ENCODE measurements at places on chromosomes 5 and 9.

- DNase-seq, result peak; percentile 2
Measured at GRCh38 chr9:71249729-71250317, 128.4 kb upstream of the TRPM3 start.

- no peak for DNase-seq
Measured at GRCh38 chr5:52043543-52043942, 660.3 kb downstream of the ISL1 start.

DNA sequence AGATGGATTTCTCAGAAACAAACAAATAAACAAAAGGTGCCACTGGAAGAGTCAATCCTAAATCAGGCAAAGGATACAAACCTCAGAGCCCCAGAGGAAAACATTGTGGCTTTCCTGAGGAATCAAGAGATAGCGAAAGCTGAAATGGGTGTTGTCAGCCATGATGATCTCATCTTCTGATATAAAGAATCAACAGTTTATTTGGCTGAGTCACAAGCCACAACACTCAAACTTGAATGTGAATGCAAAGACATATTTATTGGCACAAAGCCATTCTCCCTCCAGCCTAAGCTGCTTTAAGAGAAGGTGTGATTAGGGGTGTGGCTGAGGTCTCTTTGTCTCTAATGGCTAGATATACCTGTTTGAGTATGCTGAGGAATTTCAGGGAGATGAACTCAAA is 73.3 kb upstream of the NREP start:
- DNase-seq, result no peak

GRCh38 chr5:129996896-129997295 is 92.6 kb downstream of the CHSY3 start:
- DNase-seq, result no peak

DNA sequence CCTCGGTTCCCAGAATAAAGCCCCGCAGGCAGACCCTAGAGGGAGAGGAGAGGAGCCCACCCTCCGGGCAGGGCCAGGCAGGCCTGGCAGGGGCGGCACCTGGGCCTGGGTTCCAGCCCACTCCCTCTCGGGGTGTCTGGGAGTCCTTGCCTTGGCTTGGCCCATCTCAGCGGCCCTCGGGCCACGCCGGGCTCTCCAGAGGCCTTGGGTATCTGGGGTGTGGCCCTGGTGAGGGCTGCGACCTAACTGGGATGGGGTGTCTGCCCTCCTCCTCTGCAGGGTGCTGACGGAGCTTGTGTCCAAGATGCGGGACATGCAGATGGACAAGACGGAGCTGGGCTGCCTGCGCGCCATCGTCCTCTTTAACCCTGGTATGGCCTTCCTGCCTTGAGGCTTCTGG is 105.4 kb downstream of the RXRA start:
- no peak for DNase-seq

- no peak for DNase-seq
Measured at GRCh38 chr5:160480652-160481051, 59.0 kb downstream of the PTTG1 start.

DNA sequence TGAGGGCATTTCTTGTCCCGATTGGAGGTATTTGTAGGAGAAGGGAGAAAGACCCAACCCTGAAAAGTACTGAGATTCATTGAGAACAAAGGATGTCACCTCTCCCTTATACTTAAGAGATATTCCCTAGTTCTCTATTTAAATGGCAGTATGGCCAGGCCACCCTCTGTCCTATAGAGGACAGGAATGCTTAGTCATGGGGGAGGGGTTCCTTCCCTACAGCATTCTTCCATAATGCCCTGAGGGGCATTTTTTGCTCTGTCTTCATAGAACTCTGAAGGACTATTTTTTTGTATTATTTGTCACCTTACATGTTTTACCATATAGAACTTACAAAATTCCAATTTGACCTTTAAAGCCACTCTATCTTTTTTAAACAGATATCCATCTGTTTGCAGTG is 176.3 kb downstream of the TMEM161B start:
- DNase-seq, result no peak

GRCh38 chr5:170386743-170387395 is 2.3 kb downstream of the KCNMB1 start:
- DNase-seq, result no peak

DNA sequence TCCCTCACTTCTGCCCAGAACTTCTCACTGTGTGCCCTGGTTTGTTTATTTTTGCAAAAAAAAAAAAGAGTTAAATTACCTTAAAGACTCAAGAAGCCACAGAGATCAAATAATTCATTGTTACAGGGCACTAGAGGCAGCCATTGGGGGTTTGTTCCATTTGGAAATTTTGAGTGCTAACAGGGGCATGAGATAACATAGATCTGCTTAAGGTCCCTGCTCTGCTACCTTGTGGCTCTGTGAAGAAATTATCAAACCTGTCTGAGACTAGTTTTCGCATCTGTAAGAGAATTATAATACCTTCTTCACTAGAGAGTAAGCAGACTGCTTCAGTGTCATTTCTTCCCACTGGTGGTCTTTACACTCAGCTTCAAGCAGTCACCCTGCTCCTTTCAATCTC is 394 bp downstream of the TLR4 start:
- no peak for DNase-seq

- DNase-seq, result no peak
Measured at GRCh38 chr9:14326264-14326826, 12.4 kb upstream of the NFIB start.

- no peak for DNase-seq
Measured at GRCh38 chr9:97910357-97910756, 11.9 kb downstream of the TRMO start.

DNA sequence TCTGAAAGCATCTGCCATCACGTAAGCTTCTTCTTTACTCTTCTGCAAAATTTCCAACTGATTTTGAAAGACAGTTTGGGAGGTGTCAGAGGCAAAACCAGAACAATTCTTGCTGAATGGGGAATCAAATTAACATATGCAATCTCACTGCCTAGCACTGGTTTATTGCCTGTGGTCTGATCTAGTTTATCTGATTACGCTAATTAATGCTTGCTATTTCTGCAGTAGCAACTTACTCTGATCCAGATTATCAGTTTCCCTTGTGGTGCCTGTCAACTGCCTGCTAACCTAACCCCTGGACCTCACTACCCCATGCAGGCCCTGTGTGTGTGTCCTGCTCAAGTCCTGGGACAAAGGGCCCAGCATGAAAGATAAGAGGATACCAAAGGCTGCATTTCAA is 40.3 kb downstream of the CCDC125 start:
- no peak for DNase-seq

DNA sequence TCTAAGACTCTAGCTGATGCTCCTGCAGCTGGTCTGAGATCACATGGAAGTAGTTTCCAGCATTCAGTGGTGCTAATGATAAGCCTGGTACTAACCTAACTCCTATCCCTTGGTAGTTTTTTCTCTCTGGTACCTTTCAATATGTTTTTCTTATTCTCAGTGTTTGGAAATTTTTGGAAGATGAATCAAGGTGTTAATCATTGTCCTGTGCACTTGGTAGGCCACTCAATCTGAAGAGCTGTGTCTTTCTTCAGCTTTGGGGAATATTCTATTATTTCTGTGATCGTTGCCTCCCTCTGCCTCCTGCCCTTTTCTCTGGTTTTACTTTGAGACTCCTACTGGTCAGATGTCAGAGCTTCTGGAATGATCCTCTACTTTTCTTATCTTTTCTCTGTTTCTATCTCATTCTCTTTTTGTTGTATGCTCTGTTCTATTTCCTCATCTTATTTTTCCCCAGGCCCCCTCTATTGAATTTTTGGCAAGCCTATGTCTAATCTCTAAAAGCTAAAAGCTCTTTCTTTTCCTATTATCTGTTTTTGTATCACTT is 136.8 kb downstream of the APBA1 start:
- DNase-seq, result no peak

GRCh38 chr9:14471041-14471440 is 157.1 kb upstream of the NFIB start:
- no peak for DNase-seq

- no peak for DNase-seq
Measured at GRCh38 chr9:135048046-135048757, 39.3 kb upstream of the OLFM1 start.

- no peak for DNase-seq
Measured at GRCh38 chr9:124652615-124653393, 118.3 kb downstream of the NR6A1 start.

- DNase-seq, result no peak
Measured at GRCh38 chr5:86143837-86144236, 473.9 kb upstream of the COX7C start.

DNA sequence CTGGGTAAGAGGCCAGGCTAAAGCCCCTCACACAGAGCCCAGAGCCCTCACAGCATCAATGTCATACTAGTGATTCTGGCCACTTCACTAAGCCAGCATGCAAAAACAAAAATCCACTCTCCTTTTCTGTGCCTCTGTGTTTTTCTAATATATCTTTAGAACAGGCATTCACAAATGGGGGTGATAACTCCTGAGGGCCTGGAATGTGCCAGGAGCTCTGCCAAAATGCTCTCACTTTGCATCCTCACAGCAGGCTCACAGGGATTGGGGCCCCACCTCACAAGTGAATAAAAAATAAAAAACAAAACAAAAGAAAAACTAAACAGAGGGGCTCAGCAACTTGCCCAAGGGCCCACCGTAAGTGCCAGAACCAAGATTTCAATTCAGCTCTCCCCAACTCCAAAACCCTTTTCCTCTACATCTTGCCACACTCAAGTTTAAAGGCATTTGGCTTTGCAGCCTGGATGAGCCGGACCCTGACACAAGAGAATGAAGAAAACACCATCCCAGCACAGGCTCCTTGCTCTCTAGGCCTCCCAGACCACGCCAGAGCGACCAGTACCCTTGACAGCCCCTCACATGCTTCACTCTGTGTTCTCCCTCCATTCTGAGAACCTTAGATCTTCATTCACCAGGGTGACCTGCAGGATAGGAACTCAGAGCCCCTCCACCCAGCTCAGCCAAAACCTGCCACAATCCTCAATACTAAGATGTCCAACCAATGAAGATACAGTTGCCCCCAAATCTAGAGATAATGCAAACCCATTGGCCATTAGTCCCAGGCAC is 51.3 kb downstream of the SAXO1 start:
- DNase-seq, result no peak

- no peak for DNase-seq
Measured at GRCh38 chr9:37656936-37657335, 6.2 kb downstream of the FRMPD1 start.

GRCh38 chr9:112886351-112886750 is 4.3 kb downstream of the SLC46A2 start:
- DNase-seq, result no peak

DNA sequence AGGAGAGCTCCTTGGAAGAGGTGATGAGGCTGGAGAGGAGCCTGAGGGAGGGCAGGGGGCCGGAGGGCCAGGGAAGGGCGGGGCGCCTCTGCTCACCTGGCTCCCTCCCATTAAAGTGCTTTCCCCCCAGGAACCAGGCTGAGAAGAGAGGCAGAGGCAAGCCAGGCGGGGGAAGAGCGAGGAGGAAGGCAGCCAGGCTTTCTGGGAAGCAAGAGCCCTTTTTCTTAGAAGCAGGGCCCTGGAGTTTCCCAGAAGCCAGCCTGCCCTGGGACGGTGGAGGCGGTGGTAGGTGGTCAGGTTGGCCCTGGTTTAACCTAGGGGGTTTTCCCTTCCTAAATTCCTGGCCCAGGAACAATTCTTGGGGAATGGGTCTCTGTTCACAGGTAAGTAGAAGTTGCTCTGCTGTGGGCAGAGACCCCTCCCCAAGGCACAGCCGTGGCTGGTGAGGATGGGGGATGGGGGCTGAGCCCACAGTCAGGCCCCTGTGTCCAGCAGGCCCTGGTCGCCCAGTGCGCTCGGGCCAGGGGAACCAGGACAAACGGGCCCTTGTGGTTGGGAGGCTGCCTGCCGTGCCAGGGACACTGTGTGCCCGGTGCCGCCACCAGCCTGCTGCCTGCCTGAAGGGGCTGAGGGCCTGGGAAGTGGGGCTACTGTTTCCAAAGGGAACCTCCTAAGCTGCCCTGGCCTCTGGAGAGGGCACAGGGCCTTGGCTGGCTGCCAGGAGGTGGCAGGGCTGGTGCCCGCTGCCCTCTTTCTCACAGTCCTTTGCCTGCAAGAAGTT is 16.6 kb upstream of the RALGDS start:
- DNase-seq, result peak; percentile 66

- no peak for DNase-seq
Measured at GRCh38 chr9:76401176-76401575, 7.0 kb upstream of the RFK start.

Measured in anterior cingulate cortex (tissue), 58 donors.